MCF 10A (cell line): ENCODE measurements at places on chromosomes 6 and 20. TPM values are rescaled to one million over a fixed set of nuclear protein-coding genes. Genes with fewer than 3 reads are reported as not detected.

Gene CLIC5
- total RNA-seq = not detected in 2 replicates

Gene OR2J1
- total RNA-seq = not detected in 2 replicates

Gene SDC4
- total RNA-seq = 180 and 209 TPM in 2 replicates

Gene CDH4
- total RNA-seq = 25.0 and 44.8 TPM in 2 replicates

Gene OR2J3
- total RNA-seq = not detected in 2 replicates

Gene BPIFB1
- total RNA-seq = not detected in 2 replicates

Gene GPSM3
- total RNA-seq = 0.71 and 0.84 TPM in 2 replicates

Gene PSMA7
- 362 and 419 TPM in 2 replicates for total RNA-seq

Gene GTSF1L
- total RNA-seq = not detected in 2 replicates

Gene OXT
- not detected in 2 replicates for total RNA-seq

Gene TNF
- not detected in 2 replicates for total RNA-seq

Gene TUBB2B
- 0.47 and 0.54 TPM in 2 replicates for total RNA-seq

Gene RAMACL
- 5.3 and 5.8 TPM in 2 replicates for total RNA-seq

Gene HSPA1A
- 20.3 and 34.0 TPM in 2 replicates for total RNA-seq

Gene SOX12
- total RNA-seq = 17.2 and 17.6 TPM in 2 replicates

Gene MDFI
- total RNA-seq = 39.1 and 59.1 TPM in 2 replicates

Gene SCUBE3
- not detected in 2 replicates for total RNA-seq

Gene BMP2
- total RNA-seq = 6.7 and 7.7 TPM in 2 replicates

Gene ZC3H12D
- total RNA-seq = 0.29 TPM in 1 of 2 replicates, not detected in the other

Gene BIRC7
- total RNA-seq = not detected in 2 replicates

Gene SYCP2
- total RNA-seq = 0.35 and 0.61 TPM in 2 replicates

Gene OR2B2
- not detected in 2 replicates for total RNA-seq

Gene LST1
- total RNA-seq = not detected in 2 replicates

Gene HLA-DMB
- total RNA-seq = not detected in 2 replicates

Gene GRM1
- not detected in 2 replicates for total RNA-seq

Gene SLC17A9
- 0.07 TPM in 1 of 2 replicates, not detected in the other for total RNA-seq

Gene PTK7
- 42.6 and 48.4 TPM in 2 replicates for total RNA-seq

Gene OLIG3
- not detected in 2 replicates for total RNA-seq

Gene DDO
- not detected in 2 replicates for total RNA-seq

Gene FERMT1
- total RNA-seq = 25.5 and 43.1 TPM in 2 replicates

Gene TNFAIP3
- total RNA-seq = 38.2 and 52.8 TPM in 2 replicates
